Activated CD4-positive, alpha-beta memory T cell treated with anti-CD3 and anti-CD28 coated beads, Interleukin-2, amount 10 ng/mL, durations not matched to agents 7 days and 5 days (primary cell): ENCODE measurements at places on chromosomes 4 and X.

DNA sequence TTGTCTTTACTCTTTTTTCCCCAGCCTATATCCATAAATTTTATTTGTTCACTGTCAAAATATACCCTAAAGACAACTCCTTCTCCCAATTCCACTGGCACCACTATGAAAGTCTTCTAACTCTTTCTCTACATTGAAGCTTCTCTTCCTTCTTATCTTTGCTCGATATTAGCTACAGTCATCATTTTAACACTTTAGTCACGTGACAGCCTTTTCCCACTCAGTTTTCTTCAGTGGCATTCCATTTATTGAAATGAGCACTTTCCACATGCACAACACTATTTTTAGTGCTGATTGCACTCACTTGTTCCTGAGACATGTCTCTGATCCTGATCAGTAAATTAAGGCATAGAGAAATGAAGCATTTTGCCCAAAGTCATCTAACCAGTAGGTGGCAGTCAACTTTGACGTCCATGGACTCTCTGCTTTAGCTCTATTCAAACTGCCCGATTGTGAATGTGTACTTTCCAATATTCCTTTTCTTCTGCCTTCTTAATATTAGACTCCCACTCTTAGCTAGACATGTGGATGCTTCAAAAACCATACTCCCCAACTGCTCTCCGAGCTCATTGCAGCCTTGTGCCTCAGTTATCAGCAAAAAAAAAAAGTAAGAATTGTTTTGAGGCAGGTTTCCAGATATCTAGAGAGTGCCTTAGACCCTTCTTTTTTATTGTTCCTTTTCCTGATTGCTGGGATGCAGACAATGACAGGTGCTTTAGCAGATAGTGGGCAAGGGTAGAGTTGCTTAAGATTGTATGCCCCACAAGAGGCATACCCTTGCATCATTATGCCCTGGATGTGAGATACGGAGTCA is 394.4 kb upstream of the ADGRL3 start:
- DNase-seq = no peak

GRCh38 chr4:26866781-26867180 is 6.1 kb downstream of the STIM2 start:
- DNase-seq = no peak

DNA sequence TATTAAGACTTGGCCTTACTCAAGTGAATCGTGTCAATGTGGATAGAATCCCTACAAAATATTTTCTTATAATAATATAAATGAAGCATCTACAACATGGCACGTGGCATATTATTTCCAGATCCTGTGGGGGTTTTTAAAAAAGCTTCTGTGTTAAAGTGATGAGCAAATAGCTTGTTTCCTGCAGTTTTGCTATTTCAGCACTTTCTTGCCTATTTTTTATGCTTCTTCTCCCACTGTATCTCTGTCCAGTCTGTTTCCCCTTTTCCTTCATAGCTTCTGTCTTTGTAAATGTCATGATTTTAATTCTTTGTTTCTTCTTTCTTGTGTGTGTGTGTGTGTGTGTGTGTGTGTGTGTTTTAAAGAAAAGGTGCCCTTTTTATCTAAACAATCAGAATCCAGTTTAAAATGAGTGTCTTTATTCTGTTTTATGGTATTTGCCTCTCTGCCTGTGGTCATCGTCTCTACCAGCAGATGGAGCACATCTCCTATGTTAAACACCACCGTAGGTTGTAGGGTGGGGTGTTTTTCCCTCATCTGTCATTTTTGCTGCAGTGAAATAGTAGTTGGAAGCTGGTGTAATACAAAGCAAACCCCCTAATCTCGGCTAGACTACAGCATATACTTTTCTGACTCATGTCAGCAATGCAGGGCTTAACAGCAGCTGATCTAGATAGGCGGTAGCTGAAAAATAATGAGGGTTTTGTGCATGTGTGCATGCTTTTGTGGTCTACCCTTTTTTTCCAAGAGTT is 33.1 kb downstream of the FTHL17 start:
- peak; percentile 16 for DNase-seq

DNA sequence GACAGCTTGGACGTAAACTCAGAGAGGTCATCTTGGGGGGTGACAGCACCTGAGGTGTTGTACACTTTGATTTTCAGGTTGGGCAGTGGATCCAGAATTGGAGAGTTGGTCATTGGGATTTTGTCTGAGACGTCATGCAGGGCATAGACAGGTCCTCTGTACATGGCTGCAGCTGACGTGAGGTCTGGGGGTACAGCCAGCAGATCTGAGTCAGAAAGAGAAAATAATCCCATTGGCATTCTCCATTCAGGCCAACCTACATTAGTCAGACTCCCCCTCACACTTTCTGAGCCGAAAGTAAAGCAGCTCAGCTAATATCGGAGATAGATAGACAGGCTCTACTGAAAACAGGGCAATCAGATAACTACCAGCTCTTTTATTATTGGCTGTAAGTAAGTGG is 329.7 kb downstream of the UNC5C start:
- DNase-seq = no peak

- DNase-seq = no peak
Observed at GRCh38 chr4:93501946-93502345, 326.6 kb upstream of the ATOH1 start.
